HFF-Myc (cell line): ENCODE measurements at places on chromosomes 12 and 14.

- no peak for DNase-seq
Measured at GRCh38 chr14:54487771-54488170, 1.0 kb downstream of the GMFB start.

GRCh38 chr12:14824012-14824634 lies 10.1 kb upstream of the SMCO3 start:
- no peak for DNase-seq

- no peak for DNase-seq
Measured at GRCh38 chr14:102088012-102088792, 1.4 kb upstream of the HSP90AA1 start.

DNA sequence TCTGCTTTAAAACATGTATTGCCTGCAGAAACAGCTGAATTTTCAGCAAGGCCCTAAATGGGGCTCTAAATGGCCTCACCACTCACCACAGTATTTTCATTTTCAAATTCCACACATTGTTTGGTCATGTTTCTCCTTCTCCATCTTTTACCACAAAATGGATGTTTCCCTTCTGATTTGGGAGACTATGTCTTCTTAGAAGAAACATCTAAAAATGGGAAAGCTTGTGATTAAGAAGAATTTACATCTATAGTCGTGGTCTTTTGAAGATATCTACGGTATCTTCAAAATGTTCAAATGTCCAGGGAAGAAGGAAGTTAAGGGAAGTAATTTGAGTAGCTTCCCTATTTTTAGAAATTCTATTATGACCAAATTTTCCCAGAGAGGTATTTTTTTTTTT lies 20.7 kb upstream of the TUBA1C start:
- DNase-seq, result no peak

- DNase-seq, result no peak
Measured at GRCh38 chr12:111068290-111068689, 147.9 kb upstream of the MYL2 start.

- peak; percentile 67 for DNase-seq
Measured at GRCh38 chr12:57085999-57086492, 2.9 kb upstream of the NAB2 start.

- no peak for DNase-seq
Measured at GRCh38 chr14:71384007-71384845, 477.0 kb downstream of the PCNX1 start.

- DNase-seq, result no peak
Measured at GRCh38 chr12:6110006-6110405, 14.5 kb downstream of the VWF start.

- no peak for DNase-seq
Measured at GRCh38 chr12:85733984-85734383, 102.2 kb downstream of the RASSF9 start.

GRCh38 chr12:25764409-25764808 lies 194.1 kb upstream of the RASSF8 start:
- no peak for DNase-seq

DNA sequence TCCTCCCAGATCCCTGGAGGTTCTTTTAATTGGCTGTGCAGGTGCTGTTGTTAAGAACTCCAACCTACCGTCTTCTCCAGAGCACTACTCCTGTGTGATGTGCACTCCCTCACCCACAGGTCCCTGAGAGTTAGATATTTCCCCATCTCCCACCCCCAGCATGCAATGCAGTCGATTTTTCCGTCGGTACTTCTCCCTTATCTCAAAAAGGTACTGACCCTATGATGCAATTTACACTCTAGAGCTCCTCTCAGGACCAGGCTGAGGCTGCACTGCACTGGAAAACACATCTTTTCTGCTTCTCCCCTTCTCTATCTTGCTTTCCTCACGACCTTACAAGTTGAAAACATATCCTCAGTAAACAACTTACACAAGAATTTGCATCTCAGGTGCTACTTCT lies 312.4 kb upstream of the TBX3 start:
- no peak for DNase-seq

DNA sequence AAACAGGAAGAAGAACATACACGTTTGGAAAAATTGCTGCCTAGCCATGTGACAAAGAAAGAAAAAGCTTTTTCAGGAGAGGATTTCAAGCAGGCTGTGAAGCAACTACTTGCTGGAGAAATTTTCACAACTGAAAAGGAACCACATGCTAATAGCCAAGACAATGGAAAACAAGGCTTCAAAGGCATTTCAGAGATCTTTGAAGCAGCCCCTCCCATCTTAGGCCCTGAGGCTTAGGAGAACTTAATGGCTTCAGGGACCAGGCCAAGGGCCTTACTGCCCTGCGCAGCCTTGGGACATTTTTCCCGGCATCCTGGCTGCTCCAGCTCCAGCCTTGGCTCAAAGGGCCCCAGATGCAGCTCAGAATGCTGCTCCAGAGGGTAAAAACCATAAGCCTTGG lies 255.9 kb upstream of the ARID2 start:
- no peak for DNase-seq

DNA sequence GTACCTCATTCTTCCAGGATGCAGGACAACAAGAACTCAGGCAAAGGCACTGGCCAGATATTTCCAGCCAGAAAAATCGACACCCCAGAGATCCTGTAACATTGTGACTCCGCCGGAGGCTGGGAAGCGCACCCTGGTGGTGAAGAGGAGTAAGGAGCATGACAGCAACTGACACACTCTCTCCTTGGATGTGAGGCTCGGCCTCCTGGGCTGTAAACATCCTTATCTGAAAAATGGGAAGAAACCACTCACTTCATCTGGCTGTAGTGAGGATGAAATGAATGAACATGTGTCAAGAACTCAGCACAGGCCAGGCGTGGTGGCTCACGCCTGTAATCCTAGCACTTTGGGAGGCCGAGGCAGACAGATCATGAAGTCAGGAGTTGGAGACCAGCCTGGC lies 27.5 kb downstream of the TCHP start:
- no peak for DNase-seq

DNA sequence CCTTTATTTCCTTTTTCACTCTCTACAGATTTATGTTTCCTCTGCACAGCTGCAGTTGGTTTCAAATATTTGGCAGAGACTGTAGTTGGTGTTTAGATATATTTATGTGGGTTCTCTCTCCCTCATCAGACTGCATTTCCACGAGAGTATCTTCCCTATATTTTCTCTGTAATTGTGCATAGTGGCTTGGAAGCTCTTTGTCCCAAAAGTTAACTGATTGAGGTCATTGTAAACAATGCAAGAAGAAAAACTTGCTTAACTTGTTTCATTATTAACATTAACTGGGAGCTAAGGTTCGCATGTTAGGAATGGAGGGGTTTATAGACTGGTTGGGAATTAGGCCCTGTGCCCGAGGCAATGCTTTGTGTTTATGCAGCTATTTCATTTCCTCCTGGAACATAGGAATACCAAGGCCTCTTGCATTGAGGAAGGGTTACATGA lies 216.9 kb upstream of the HMGA2 start:
- no peak for DNase-seq

DNA sequence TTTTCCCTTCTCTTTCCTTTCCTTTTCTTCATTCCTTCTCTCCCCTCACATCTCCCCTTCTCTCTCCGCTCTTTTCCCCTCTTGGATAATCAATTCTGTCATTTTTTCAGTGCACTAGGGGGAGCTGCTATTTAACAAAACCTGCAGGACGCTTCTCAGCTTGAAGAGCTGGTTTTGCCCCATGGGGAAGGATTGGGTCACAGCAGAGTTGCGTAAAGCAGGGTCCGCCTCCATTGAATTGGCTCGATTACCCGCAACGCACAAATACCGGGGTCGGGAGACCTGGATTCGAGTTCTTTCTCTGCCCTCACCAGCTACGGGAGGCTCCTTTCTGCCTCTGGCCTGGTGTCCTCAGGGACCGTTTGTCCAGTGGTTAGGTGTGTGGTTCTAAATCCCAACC lies 42.1 kb upstream of the CHGA start:
- DNase-seq, result no peak

- no peak for DNase-seq
Measured at GRCh38 chr14:50736932-50737419, 68.9 kb upstream of the SAV1 start.

- DNase-seq, result no peak
Measured at GRCh38 chr14:68365228-68365627, 427.6 kb downstream of the ZFP36L1 start.

DNA sequence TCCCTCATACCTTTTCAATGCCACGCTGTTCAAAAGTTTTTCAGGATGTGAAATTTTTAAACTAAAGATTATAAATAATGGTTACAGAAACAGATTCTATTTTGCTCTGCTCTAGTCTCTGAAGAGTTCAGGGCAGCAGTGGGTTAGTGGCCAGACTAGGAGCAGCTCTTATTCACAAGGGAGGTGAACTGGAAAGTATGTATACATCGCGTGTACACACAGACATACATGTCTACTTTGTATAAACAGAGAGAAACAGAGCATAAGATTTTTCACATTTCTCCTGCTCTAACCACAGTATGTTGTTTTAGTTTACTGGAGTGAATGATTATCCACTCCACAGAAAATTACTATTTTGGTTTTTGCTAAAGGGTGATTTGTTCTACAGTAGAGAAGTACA lies 74.4 kb upstream of the CRY1 start:
- DNase-seq, result no peak

GRCh38 chr12:39309516-39309915 lies 133.4 kb downstream of the KIF21A start:
- DNase-seq, result no peak

DNA sequence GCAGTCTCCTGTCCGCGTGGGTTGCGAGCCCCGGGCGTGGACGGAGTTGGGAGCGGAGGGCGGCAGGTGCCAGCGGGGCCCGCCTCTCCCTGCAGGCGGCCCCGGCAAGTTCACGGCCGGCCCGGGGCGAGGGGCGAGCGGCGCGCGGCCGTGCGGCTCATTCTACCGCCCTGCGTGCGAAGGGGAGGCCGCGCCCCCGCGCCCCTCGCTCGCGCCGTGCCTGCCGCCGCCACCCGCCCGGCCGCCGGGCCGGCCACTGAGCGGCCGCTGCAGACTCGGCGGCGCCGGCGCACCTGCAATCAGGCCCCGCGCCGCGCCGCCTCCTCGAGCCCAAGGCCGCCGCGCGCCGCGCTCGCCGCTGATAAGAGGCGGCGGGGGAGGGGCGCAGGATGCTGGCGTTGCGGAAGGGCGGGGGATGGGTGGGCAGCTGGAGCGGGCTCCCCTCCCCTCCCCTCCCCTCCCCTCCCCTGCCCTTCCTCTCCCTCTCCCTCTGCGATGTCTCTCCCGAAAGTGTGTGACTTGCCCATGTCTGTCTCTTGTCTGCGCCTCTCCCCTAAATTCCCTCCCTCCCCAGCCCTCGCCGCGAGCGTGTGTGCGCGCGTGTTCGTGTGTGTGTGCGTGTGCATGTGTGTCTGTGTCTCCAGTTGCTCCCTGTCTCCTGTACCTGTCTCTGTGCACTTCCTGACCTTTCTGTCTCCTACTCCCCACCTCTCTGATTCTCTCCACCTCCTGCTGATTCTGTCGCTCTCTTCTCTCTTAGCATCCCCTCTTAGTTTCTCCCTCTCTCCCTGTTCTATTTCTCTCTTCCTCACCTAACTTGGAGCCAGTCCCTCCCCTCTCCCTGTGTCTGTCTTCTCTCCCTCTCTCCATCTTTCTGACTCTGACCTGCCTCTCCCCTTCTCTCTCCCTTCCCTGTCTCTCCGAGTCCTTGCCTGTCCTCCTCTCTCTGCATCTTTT lies 768.1 kb upstream of the TBX3 start:
- no peak for DNase-seq

DNA sequence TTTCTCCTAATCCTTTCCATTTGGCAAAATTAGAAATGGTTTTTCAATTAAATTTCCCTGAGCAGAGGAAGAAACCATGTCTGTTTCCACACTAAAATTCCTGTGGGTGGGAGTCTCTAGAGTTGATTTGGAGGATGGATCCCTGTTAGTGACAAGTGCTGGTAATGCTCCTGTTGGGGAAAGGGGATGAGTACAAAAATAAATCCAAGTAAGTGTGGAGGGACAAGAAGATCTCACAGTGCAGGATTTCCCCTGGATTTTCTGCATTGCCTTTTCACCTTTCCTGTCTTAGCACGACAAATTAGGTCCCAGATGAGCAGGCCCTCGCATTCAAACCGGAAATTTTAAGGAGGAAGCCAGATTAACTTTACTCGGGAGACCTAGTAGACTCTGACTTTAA lies 107.5 kb downstream of the DAD1 start:
- DNase-seq, result no peak

- DNase-seq, result no peak
Measured at GRCh38 chr12:132224484-132224883, 80.2 kb downstream of the NOC4L start.

DNA sequence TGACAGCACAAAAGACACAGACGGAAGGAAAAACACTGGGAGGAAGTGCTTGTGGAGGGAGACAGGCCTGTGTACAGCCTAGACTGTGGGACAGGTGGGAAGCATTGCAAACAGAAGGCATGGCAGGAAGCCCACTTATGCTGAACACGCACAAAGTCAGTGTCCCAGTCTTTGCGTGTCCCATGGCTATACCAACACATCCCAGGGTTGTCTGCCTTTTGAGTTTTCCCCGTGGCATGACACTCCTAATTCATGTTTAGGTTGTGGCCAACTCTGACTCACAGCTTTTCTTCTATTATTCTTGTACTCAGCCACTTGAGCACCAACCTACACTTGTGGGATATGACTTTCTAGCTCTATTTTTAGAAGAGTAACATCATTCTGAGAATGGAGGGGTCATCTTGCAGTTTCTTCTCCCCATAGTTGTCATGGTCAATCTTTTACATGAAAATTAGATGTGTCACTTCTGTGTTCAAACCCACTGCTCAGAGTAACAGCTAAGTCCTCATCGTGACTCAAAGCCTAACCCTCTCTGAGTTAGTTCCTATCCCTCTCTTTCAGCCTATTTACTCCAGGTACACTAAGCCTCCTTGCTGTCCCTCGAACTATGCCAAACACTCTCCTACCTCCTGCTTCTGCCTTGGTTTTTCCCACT lies 27.5 kb upstream of the JPH4 start:
- DNase-seq, result no peak

DNA sequence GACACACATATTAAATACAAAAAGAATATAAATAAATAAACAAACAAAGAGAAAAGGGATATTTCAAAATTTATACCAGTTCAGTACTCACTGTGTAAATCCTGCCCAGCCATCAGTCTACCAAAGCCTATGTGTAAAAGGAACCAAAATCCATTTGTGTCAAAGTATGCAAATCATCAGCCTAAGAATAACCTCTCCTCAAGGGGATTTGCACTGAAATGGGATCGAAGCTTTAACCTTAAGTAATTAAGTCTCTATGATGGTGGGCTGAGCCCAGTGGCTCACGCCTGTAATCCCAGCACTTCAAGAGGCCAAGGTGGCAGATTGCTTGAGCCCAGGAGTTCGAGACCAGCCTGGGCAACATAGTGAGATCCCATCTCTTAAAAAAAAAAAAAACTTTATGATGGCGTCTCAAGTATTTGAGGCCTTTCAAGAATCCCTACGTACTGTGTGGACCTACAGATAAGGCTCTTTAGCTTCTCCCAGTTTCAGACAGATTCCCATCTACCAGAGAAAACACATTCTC lies 57.8 kb upstream of the METAP2 start:
- DNase-seq, result no peak

GRCh38 chr12:32921397-32921796 lies 24.8 kb upstream of the PKP2 start:
- no peak for DNase-seq
